ENCODE measurements at places on chromosomes 4 and X.
A peak's percentile ranks its signal among the peaks of the same experiment; 100 is the strongest.

DNA sequence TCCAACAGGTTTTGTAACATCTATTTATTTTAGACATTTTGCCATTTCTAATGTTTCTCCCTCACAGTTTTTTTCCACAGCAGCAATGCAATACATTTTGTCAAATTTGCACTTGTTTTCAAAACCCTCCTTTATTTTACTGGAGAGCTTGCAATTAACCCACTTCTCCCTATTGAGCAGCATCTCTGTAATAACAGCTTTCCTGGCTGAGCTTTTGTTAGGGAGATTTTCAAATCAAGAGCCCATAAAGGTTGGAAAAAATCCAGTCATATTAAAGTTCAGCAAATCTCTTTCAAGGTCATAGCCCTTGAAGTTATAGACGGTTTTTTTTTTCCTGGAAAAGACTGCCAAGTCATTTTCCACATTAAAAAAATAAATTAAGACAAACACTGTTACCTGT lies 450.6 kb upstream of the TENM3 start:
- DNase-seq: no peak

GRCh38 chr4:147312376-147313046 lies 168.4 kb upstream of the EDNRA start:
- no peak for DNase-seq

DNA sequence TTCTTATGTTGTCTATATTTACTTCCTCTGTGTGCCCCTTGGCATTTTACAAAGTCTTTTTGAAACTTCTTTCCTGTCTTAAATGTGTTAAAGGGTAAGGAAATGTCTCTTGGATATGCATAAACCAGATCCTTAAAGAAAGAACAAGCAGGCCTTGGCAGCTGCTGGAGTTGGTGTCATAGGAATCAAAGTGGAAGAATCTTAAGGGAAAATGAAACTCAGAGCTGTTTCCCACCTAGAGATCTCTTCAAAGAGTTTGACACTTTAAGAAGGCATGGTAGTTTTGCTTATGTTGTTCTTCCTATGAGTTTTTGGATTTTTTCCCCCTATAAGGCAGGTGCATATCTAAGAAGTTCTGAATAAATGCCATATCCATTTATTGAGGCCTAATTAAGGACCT lies 37.0 kb upstream of the CWH43 start:
- DNase-seq: no peak

GRCh38 chr4:26342328-26343037 lies 21.7 kb downstream of the RBPJ start:
- no peak for DNase-seq

DNA sequence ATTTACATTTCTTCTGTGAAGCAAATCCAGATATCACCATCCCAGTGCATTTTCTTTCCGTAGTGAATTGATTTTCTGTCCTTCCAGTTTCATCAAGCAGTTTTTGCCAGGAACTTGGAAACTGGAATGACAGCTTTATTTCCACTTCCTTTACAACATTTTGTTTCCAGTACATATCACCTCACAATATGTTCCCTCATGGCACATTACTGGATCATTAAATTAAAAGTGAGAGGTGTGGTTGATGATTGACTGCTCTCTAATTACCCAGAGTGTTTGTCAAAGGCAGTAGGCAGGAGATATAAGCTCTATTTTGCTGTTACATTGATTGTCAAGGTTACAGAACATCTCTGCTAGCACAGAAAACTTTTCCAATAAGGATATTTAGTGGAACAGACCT lies 22.3 kb upstream of the ACE2 start:
- DNase-seq: no peak

DNA sequence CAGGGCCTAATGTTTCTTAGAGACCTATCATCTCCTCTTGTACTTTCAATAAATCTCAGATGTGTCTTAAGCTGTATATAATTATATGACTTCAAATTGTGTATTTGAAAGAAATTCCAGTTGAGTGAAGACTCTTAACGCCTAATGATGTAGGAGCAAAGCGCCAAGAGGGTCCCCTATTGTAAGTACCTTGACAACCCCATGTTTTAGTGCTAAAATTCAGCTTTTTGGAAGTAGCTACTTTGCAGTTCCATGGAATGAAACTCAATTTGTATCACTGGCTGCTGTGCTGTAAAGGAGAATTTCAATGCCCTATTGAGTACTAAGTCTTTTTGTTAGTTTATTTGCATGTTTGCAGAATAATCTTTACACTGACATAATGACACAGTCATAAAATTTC lies 1826.6 kb upstream of the AGA start:
- no peak for DNase-seq

DNA sequence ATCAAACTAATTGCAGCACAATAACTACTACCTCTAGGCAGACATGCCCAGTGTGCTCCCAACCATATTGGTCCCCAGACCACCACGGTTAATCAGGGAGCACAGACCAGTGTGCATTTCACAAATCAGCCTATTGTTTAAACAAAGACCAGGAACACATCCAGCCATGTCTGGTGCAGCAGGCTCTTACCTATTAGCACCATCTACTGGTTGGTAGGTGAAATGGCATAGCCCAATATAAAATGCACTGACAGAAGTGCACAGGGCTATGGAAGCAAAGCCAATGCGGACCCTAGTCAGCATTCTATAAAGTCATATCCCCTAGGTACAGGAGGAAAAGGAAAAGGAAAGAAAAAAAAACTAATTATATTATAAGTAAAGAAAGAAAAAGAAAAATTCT lies 15.5 kb upstream of the CYLC1 start:
- no peak for DNase-seq

GRCh38 chrX:70969635-70970481 lies 39.0 kb upstream of the SLC7A3 start:
- no peak for DNase-seq

DNA sequence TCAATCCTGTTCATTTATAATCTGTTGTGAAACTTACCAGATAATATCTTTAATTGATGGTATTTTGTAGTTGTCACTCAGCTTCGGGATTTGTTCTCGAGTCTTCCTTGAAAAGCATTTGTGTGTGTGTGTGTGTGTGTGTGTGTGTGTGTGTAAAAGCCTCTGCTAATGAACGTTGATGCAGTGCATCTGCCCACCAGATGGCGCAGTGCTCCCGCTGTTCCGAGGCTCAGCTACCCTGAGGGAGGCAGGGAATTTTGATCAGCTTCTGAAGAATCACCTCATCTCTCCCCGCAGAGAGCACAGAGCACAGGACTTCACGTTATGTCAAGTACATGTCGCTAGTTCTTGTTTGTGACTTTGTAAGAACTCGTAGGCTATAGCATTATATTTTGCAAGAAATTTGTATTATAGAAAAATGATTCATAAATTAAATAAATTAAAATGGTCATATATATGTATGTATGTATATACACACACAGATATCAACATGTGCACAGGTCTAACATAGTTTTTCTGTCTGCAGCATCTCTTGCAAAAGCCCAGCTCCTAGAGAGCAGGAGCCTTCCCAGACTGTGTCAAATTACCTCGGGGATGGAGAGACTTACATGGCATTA lies 316.7 kb upstream of the IGFBP7 start:
- DNase-seq: peak; percentile 15

All from pulmonary artery endothelial cell (primary cell).